Vagina (tissue), 2 donors: ENCODE measurements at places on chromosomes 1 and 21.

GRCh38 chr1:224498574-224499170 is 64.1 kb upstream of the WDR26 start:
- no peak for DNase-seq

DNA sequence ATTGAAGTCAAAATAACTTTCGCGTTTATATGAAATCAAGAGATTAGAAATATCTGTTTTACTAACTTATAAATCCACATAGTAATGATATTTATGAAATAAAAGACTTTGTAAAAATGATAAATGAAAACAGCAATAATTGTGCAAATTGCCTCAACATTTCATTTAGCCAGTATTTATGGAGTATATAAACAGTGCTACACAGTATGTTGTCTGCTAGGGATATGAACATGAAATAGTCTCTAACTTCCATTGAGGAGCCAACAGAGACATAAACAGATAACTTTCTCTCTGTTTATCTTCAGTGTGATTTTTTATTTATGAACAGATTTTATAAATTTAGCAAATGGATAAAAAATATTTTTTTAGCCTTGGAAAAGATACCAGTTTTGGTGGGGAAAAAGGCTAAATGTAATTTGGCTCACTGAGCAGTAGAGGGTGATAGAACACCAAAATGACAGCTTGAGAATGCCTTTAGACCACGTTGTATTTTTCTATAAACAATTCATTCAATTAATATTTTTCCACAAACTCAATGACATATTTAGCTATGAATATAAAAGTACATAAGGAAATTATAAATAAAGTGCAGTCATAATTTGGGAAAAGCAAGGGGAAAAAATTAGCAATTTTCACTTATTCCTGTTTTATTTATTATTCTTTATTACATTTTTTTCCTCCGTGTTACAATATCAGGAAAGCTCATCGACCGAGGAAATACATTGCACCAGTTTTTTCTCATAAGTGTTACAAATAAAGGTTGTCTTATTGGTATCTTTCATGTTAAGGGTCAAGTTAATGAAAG is 47.5 kb upstream of the EEIG2 start:
- DNase-seq = no peak

DNA sequence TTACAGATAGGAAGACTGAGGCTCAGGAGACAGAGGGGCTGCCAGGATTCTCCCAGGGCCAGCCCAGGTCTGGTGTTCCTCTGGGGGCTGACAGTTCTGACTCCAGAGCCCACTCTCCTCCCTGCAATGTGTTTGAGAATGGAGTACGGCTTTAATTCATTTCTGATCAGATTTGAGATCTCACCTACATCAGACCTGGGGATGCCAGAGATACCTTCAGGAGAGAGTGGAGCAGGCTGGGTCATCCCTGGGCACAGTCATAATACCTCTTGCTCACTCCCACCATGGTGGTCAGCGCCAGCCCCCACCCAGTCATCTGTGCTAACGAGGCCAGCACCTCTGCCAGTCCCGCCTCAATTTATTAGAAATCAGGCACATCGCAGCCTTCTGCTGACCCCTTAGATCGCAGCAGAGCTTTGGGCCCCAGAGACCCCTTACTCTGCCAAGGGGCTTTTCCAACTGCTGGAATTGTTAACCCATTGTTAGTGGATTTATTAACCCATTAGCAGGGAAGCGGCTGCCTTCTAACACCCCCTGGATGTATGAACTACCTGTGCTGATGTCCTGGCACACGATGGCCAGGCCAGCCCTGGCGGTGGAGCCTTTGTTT is 352.1 kb downstream of the MATN1 start:
- DNase-seq = peak; percentile 87

DNA sequence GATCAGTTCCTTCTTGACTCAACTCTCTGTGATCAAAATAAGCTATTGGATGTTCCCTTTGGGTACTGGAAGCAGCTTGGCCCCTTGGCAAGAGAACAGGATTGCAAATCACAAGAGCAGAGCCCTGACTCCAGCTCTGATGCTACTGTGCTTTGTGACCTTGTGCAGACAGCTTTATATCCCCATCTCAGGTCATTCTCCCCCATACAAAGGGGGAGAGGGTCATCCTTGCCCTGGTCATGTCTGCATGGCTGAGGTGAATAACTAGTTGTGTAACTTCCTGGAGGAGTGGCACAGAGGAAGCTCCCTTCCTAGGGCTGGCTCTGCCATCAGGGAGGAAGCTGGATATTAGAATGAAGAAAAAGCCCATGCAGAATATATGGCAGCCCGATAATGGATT is 142.9 kb downstream of the DHRS3 start:
- no peak for DNase-seq

- no peak for DNase-seq
These were observed 35.6 kb downstream of the C4BPA start for GRCh38 chr1:207139616-207140015.

DNA sequence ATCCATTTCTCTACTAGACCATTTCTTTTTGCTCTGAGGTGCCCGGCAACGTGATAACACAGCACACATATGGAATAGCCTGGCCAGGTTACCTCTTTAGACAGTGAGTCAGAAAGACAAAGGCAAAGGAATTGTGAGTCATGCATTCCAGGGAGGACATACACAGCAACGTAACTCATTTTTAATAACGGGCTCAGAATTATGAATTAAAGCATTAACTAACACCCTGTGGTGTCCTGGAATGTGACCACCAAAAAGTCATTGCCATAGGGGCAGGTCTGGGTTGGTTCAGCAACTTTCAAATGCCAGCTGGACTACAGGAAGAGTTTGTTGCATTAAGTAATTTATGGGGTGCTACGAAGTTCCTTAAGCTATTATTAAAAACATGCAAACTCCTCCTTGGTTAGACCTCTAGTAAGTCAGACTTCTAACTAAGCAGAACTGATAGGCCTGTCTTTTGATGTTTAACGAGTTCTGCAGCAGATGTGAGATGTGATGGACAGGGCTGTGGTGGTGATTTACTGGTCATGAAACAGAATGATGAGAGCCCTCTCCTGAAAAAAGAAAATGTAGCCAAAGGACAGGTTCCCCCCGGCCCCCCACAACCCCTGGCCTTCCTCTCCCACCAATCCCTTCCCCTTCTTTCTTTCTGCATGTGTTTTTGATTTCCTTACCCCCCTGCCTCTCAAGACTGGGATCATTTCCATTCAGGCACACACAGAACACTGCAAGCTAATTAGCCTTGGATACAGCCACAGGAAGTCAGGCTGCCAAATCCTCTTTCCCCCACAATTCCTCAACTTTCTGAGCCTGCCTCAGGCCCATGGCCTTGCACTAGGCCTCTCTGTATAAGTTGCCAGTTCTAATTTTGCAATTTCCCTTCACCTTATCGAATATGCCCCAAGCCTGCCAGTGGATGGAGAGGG is 88.9 kb upstream of the HAO2 start:
- no peak for DNase-seq

DNA sequence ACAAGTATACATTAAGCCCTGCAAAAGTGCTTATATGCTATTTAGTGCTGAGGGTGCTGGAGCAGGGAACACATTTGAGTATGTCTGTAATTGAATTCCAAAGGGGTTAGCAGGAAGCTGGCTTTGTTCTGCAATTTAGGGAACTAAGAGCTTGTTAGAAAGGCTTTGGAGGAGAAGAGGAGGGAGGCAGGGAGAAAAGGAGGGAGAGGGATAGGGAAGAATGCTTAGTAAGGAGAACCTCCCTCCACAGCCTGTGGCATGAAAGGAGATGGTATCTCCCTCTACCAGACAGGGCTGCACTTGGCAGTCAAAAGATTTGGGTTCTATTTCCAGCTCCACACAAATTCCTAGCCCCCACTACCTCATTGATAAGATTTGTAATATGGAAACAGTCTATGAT is 217.8 kb downstream of the DAB1 start:
- DNase-seq = no peak

GRCh38 chr1:100423832-100424337 is 71.6 kb downstream of the CDC14A start:
- DNase-seq = no peak

- DNase-seq = no peak
These were observed 6.7 kb downstream of the OR2T11 start for GRCh38 chr1:248627971-248628844.

- no peak for DNase-seq
These were observed 113.9 kb downstream of the CAPN8 start for GRCh38 chr1:223551610-223552009.

DNA sequence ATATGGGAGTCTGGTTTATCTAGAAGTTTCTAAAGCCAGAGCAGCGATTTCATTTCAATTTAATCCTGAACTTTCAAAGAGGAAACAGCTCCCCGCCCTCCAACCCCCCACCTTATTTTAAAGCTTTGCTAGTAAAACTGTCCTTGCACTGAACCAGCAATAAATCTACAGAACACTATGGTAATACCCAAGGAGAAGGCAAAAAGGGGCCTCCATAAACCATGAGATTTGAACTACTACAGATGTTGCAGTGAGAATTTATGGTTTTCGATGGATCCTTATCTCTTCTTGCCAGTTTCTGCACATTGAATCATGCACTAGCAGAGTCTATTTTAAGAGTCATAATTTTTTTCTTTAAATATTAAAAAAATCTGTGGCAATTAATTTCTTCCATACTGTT is 64.8 kb upstream of the BEND5 start:
- no peak for DNase-seq
